ENCODE measurements at places on chromosomes 16 and 17.
A peak's percentile ranks its signal among the peaks of the same experiment; 100 is the strongest.

DNA sequence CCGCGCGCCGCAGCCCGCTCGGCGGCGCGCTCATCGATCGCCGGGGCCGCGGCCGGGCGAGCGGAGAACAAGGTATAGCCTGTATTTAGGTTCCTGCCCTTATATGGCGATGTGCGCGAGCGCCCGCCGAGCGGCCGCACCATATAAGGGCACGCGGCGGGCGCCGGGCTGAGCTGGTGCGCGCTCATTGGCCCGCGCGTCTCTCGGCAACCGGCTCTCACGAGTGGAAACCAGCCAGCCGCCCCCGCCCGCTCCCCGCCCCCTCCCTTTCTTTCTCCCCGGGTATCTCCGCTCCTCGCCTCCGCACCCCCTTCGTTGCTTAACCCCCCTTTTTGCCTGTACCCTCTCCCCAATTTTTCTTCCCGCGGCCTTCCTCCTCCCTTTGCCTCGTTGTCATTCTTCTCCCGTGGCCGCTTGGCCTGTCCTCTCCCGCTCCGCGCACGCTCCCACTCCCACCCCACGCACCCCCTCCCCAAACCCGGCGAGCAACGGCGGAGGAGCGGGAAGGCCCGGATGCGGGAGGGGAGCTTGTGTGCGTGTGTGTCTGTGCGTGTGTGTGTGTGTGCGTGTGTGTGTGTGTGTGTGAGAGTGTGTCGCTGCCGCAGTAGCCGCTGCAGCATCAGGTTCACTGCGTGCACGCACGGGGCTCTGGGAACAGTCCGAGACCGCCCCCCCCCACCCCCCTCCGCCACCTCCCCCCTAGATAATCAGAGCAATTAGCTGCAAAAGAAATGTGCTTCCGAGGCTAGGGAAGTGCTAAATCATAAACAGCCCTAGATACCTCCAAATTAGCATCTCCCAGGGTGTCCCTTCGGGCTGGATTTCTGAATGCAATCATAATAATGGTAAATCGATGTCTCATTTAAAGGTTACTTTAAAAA is 13.5 kb upstream of the CBX8 start:
- DNase-seq = no peak

- DNase-seq = no peak
Observed at GRCh38 chr16:49662569-49662968, 193.3 kb downstream of the ZNF423 start.

- DNase-seq = no peak
Observed at GRCh38 chr16:87363771-87364455, 19.7 kb downstream of the FBXO31 start.

DNA sequence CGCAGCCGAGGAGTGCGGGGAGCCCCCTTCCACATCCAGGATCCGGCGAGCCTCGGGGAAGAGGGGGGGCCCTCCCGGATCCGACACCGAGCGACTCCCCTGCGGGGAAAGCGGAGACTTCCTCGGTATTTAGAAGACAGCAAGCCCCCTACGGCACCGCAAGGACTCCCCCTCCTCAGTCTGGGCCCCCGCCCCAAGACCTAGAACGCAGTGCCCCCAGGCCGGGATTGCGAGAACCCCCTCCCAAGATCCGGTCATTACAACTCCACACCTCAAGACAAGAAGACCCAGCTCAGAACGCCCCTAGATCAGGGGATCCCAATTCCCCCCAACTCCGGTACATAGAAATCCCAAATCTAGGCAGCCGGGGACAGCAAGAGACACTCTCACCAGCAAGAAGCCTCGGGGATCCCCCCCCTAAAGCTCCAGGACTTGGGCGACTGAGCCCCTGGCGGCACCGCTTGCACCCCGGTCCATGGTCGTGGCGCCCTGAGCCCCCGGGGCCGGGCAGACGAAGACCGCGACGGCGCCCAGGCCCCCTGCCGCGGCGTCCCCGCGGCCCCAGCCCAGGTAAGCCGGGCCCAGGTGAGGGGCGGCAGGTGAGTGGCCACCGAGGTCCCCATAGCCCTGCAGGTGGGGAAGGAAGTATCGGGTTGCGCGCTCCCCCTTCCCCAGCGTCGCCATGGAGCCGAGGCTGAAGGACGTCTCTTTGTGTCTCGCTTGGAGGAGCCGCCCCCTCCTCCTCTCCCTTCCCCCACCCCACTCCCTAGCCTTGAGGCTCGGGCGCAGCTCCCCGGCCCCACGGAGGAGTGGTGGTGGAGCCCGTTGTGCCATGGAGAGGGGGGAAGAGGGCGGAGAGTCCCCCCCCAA is 641 bp downstream of the SBK1 start:
- DNase-seq = no peak

DNA sequence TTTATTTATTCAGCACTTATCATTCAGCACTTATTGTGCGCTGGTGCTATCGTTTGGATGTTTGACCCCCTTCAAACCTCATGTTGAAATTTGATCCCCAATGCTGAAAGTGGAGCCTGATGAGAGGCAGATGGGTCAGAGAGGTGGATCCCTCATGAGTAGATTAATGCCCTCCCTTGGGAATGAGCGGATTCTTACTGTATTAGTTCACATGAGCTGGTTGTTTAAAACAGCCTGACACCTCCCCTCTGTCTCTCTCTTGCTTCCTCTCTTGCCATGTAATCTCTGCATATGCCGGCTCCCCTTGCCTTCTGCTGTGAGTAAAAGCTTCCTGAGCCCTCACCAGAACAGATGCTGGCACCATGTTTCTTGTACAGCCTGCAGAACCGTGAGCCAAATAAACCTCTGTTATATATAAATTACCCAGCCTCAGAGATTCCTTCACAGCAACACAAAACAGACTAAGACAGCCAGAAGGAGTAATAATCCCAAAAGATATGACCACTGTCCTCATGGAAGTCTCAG is 111.1 kb downstream of the CACNG3 start:
- no peak for DNase-seq

- DNase-seq = no peak
Observed at GRCh38 chr17:67620088-67620487, 97.6 kb upstream of the NOL11 start.

DNA sequence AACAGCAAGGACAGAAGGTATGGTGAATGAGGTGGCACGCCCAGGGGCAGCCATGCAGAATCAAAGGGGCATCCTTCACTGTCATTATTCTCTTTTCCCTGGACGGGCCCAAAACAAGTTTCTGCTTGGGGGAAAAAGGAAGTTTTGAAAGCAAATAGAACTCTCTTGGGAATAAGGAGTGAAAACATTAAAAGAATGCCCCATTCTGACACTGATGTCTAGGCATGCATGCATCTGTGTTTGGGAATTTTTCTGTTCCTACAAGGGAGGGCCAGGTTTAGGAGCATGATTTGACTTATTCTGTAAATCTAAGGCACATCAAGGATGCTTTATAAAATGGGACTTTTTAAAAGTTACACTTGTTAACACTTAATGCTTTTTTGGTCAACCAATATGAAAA is 34.3 kb upstream of the SLC12A3 start:
- no peak for DNase-seq

GRCh38 chr17:50256826-50257618 is 17.2 kb upstream of the TMEM92 start:
- no peak for DNase-seq

- no peak for DNase-seq
Observed at GRCh38 chr17:6523330-6523729, 33.0 kb downstream of the PITPNM3 start.

GRCh38 chr17:64146418-64147109 is 16.6 kb upstream of the ERN1 start:
- DNase-seq = no peak

DNA sequence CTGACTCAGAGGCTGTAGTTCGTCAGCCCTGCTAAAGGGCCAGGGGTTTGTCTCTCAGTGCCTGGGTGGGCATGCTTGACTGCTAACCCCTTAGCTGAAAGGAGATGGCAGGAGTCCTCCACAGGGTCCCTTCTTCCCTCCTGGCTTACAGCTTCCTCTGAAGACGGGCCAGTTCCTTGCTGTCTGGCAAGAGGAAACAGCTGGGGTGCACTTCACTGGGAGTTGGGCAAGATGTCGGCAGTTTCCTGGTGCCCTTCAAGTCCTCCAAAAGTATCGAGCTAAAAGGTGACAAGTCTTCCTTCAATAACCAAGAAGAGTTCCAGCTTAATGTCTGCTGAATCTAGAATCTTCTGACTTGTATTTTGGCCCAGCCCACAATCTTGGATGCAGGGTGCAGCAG is 23.4 kb downstream of the NUP85 start:
- DNase-seq = no peak

- DNase-seq = no peak
Observed at GRCh38 chr17:45355087-45355486, 38.3 kb upstream of the MAP3K14 start.

DNA sequence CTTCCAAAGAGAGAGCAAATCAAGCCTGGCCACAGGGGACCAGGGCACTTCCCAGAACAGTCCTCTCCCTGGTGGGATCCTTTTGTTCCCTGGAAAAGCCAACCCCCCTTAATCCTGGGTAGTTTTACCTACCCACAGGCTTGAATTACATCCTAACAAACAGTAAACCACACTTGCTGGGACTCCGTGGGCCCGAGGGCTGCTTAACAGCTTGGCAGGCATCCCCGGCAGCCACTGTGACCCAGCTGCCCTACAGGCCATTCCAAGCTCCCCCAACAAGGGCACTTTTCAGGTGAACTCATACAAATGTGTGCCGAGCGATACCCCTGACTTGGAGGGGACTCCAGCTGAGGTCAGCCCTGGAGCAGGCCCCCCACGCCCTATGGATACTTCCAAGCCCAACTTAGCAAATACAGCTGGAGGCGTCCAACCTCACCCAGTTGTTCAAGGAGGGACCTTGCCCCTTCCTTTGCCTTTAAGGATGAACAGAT is 26.4 kb downstream of the ADCY9 start:
- no peak for DNase-seq

DNA sequence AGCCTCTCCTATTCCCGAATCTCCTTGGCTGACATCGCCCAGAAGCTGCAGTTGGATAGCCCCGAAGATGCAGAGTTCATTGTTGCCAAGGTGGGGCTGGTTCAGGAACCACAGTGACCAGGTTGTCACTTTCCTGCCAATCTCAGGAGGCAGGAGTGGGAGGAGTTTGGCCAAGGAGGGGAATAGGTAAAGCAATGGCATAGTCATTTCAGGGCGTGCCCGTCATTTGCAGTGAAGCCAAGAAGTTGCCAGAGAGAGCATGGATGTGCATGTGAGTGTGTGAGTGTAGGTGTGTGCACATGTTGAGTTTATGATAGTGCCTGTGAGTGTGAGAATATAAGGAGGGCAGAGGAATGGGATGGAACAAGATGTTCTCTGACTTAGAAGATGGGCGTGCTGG is 14.8 kb downstream of the PSMD3 start:
- no peak for DNase-seq

GRCh38 chr17:28871056-28871579 is 16.3 kb downstream of the ERAL1 start:
- DNase-seq = no peak

DNA sequence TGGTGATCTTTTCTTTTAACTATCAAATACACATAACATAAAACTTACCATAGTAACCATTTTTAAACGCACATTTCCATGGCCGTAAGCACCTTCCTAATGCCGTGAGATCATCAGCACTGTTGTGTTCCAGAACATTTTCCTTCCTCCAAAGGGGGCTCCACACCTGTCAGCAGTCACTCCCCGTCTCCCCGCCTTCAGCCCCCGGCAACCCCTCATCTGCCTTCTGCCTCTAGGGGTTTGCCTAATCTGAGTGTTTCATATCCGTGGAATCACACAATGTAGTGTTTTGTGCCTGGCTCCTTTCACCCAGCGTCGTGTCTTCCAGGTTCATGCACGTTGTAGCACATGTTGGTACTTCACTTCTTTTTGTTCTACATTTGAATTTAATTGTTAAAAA is 350.1 kb upstream of the TNRC6C start:
- no peak for DNase-seq

- DNase-seq = peak; percentile 54
Observed at GRCh38 chr17:77610972-77611521, 347.5 kb upstream of the TNRC6C start.

All from AG09309 (cell line).